Left ventricle myocardium superior (tissue), 1 donor: ENCODE measurements at places on chromosomes 1 and 21.
A peak's percentile ranks its signal among the peaks of the same experiment; 100 is the strongest.

GRCh38 chr1:41518471-41518870 is 34.0 kb upstream of the EDN2 start:
- DNase-seq = no peak

GRCh38 chr1:160748181-160748877 is 9.3 kb downstream of the SLAMF7 start:
- DNase-seq = no peak

DNA sequence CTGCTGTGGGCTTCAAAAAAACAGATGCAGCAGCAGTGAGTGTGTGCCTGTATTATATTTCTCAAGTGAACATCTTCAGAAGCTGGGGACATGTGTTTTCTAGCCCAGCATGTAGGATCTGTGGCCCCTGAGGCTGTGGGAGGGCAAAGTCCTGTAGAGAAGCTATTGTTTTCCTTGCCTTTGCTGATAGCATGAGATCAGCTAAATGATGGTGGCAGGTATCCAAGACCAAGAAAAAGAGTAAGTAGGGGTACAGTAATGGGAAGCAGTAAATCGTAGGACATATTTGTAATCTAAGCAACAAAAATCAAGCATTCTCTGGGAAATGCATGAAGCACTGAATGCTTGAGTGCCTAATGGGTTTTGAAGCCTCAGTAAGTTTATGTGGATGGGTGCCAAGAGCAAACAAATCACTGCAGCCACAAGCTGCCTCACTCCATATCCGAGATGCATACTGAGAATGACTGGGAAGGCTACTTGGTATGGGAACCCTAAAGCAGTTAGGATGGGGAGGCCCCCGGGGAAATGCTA is 98.3 kb downstream of the CD58 start:
- DNase-seq = no peak

- no peak for DNase-seq
These were observed 105.0 kb downstream of the COP1 start for GRCh38 chr1:176101951-176102642.

DNA sequence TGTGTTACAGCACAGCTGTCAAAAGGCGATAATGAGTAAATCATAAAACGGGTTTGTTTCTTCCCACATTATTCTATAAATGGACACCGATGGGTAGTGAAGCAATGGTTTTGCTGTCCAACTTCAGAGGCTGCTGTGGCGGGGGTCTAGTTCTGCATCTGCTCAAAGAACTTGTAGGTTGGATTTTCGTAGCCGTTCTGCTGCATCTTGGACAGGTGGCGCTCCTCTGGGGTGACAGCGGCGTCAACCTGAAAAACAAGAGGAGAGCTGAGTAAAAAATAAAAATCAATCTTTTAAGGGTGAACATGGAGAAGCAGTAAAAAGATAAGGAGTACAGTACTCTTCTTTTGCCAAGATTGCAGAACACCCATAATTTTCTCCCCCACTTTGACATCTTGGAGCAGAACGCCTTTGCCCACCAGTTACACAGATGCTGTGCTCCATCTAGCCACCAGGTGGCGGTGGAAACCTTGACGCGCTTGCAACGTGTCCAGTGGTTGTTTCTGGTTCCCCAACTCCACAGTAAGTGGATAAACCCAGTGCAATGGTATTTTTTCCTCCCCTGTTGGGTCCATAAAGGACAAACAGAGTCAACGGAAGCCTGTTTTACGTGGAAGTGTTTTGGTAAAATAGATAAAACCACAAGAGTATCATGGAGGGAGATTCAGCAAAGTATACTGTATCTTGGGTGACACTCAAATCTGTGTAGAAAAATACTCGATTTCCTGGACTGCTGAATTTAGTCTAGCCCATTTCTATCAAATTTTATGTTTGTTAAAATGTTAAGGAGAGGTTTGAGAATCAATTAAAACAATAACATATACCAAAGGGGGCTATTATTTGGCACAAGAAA is 147.0 kb downstream of the GABPA start:
- peak; percentile 77 for DNase-seq

DNA sequence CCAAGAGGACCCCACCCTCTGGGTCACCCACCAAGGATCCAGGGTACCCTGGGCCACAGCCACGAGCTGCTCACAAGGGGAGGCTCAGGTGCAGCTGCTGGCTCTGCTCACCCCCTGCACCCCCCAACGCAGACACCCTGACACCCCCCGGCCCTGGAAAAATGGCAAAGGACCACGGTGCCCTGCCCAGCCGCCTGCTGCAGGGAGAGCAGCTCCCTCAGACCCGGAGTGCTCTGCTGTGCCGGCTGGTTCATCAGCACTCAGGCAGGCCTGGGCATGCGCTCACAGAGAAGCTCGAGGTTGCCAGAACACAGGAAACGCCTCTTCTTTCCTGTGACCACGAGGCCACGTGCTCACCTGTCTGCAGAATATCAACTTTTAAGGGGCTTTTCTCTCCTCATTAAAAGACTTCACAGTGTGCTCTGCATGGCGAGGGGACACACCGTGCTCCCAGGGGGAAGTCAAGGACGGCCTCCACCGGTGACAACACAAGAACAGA is 4.3 kb upstream of the C1QTNF12 start:
- DNase-seq = no peak

DNA sequence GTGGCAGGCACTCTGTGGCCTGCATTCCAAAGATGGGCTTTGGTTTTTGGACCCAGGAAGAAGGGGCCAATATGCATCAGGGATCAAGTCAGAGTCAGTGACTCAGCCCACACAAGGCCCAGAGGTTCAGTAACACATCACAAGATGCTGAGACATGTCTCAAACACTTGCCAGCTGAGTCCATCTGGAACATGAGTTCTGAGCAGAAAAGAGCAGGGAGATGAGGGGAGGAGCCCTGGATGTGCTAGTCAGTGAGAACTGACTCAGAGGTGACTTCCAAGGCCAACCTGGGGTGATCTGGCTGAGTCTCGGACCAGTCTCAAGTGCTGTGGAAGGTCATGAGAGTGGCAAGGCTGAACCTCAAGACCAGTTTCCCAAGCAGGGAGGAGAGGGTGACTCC is 150.1 kb downstream of the CDC7 start:
- peak; percentile 63 for DNase-seq

- DNase-seq = no peak
These were observed 101.3 kb upstream of the ZBTB40 start for GRCh38 chr1:22350171-22350923.
